Stimulated activated naive CD8-positive, alpha-beta T cell treated with anti-CD3 and anti-CD28 coated beads, Interleukin-15, amount 100 ng/mL, for 72 hours (primary cell): ENCODE measurements at places on chromosomes 2 and 18.
A peak's percentile ranks its signal among the peaks of the same experiment; 100 is the strongest.

- DNase-seq = peak; percentile 83
These were observed 4.0 kb downstream of the ID2 start for GRCh38 chr2:8685697-8686358.

DNA sequence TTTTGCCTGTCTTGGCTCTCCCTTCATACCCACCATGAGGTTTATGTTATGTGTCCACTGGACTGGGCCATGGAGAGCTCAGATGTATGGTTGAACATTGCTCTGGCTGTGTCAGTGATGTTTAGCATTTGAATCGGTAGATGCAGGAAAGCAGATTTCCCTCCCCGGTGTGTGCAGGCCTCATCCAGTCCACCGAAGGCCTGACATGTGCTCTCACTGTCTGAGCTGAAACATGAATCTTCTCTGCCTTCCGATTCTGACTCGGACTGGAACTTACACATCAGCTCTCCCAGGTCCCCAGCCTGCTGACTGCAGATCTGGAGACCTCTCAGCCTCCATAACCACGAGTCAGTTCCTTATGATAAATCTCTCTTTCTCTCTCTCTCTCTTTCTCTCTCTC, 72.4 kb upstream of the SLC66A3 start:
- DNase-seq = no peak

- DNase-seq = no peak
These were observed 5.4 kb upstream of the MRPS9 start for GRCh38 chr2:105032476-105032875.

DNA sequence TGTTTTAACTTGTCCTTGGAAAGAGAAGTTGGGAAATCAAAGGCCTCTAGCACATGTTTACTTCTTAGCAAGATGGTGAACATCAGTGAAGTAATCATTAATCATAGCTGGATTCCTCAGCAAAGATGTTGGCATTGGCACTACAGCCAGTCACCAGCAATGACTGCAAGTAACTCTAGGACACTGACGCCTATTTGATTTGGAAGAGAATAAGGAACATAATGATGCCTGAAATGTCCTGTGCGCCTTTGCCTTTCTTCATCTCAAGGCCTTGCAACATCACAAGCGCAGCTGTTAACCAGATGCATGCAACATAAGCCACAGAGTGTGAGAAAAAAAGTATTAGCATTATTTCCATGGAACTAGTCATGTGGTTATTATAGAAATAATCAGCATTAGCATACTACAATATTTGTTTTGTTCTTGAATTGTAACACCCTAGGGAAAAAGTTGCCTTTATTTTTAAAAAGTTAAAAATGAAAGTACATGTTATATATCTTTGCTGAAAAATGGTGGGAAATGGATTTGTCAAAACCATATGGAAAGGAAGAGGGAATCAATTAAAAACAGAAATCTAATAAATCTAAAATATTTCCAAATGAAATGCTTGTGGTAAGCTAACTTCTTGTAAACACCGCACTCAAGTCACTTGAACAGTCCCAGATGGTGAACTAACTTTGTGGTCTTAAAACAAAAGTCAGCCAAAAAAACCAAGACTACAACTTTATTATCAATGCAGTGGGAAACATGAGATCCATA, 55.6 kb downstream of the THADA start:
- DNase-seq = no peak

DNA sequence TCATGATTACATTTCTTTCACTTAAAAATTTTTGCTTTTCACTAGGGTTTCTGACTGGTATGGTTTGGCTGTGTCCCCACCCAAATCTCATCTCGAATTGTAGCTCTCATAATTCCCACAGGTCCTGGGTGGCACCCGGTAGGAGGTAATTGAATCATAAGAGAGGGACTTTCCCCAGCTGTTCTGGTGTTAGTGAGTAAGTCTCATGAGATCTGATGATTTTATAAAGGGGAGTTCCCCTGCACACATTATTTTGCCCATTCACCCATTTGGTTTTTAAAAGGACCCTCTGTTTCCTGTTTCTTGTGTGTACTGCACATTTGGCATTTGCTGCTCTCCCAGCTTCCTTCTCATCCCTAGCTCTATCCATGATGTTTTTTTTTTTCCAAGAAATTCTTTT, 27.8 kb upstream of the NETO1 start:
- no peak for DNase-seq

DNA sequence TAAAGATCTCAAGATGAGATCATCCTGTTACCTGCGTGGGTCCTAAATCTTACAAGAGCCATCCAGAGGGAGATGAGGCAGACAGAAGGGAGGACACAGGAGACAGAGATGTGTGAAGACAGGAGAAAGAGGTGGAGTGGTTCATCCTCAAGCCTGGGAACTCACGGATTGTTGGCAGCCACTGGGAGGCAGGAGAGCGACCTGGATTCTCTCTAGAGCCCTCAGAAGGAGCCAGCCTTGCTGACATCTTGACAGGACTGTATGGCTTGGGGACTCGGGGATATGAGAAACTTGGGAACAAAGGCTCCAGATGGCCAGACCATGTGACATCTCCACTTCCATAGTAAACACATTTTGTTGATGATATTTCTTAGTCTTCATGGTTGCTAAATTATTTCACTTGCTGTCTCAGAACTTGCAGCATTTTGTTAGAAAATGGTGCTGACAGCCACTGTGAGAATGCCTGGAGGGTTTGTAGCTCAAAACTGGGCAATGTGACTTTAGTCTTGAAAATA, 57.8 kb upstream of the MC2R start:
- DNase-seq = no peak

- peak; percentile 21 for DNase-seq
These were observed 166.9 kb downstream of the MSH2 start for GRCh38 chr2:47569658-47570475.

- DNase-seq = no peak
These were observed 170.4 kb downstream of the NCK2 start for GRCh38 chr2:105915005-105915558.

GRCh38 chr2:145631561-145631960, 1111.6 kb upstream of the ZEB2 start:
- no peak for DNase-seq

GRCh38 chr18:59987102-59987501, 87.3 kb downstream of the PMAIP1 start:
- DNase-seq = no peak

DNA sequence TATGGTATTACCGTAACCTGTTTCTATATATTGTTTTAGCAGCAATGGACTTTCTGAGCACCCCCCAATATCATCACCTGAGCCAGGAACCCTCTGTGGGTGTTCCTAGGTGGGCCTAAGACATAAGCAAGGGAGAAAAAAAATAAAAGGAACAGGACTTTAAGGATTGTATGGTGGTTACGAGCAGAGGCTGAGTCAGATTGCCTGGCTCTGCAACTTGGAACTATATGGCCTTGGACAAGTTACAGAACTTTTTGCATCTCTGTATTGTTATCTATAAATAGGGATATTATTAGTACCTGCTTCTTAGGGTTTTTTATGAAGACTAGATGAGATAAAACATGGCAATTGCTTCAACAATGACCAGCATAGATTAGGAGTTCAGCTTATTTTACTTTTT, 34.9 kb downstream of the MFSD6 start:
- no peak for DNase-seq

DNA sequence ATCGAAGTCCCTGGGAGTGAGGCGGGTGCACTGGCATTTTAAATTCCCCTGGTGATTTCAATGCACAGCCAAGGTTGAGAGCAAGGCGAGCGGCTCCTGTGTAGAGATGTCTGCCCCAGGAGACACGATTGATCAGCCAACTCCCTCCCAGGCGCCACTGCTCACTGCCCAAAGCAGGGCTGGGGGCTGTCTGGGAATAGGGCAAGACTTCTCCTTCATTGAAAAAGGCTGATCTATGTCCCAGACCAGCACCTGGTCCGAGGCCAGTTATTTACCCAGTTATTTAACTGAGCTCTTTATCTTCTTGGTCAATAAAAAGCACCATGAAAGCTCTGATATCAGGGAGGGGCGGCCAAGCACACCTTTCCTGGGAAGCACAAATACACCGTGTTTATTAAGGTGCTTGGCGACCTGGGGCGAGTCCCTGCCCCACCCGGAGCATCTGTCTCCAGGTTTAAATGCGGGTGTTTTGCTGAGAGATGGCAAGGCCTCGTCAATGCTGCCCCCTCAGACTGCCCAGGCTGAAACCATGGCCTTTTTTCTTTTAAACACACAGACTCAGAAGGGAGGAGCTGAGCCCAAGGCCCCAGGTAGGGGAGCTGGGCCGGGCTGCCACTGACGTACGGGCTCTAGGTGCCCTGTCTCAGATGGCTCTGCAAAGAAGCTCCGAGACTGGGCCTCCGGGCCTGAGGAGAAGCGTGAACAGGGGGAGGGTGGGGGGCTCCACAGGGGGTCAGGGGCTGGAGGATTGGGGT, 73.9 kb upstream of the HPCAL1 start:
- DNase-seq = no peak

DNA sequence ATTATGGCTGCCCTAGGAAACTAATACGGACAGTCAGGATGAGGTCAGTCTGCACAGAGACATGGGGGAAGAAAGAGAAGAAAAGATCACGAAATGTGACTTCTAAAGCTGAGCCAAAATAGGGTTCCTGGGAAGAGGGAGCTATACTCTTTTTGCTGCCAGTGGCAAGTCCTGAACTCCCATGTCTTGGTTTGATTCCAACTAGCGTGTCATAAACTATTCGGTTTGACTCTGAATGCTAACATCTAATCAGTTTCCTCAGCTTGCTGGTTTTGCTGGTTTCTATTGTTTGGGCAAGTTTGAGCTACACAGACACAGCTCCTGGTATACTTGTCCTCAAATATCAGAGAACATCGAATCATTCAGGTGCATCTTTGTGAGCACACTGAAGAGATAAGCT, 80.5 kb upstream of the CYP1B1 start:
- no peak for DNase-seq

- no peak for DNase-seq
These were observed 32.7 kb upstream of the PRLH start for GRCh38 chr2:237533668-237534161.

DNA sequence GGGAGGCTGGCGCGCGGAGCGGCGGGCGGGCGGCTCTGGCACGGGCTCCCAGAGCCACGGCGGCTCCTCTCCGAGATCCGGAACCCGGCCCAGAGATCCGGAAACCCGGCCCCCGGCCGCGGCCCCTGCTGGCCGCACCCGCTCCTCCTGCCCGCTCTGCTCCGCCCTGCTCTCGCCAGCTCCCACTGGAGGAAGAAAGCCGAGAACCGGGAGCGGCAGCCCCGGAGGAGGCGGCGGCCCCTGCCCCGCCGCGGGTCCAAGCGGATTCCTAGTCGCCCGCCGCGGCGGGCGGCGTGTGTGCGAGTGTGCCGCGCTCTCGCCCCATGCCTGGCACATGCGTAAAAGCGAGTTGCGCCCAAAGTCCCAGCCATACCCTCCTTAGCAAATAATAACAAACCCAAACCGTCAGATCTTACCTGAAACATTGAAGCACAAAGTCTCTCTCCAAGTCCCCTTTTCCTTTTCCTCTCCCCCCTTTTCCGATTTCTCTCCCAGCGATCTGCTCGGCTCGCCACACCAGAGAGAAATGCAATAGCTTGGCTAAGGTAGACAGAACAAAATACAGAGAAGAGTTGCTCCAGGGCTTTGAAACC, 108.7 kb upstream of the KCTD1 start:
- DNase-seq = peak; percentile 8

- DNase-seq = no peak
These were observed 1407.4 kb downstream of the SUCLG1 start for GRCh38 chr2:83051538-83052170.

GRCh38 chr2:36530178-36530982, 67.6 kb downstream of the FEZ2 start:
- no peak for DNase-seq

DNA sequence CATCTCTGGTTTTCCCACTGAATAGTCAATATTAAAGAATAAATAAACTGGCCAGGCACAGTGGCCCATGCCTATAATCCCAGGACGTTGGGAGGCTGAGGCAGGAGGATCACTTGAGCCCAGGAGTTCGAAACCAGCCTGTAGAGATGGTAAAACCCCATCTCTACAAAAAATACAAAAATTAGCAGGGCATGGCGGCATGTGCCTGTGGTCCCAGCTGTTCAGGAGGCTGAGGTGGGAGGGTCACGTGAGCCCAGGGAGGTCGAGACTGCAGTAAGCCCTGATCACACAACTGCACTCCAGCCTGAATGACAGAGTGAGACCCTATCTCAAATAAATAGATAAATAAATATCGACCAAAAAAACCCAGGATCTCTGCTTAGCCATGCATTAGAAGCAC, 50.2 kb upstream of the BIN1 start:
- no peak for DNase-seq

GRCh38 chr18:62784338-62784965, 69.1 kb downstream of the PHLPP1 start:
- no peak for DNase-seq

DNA sequence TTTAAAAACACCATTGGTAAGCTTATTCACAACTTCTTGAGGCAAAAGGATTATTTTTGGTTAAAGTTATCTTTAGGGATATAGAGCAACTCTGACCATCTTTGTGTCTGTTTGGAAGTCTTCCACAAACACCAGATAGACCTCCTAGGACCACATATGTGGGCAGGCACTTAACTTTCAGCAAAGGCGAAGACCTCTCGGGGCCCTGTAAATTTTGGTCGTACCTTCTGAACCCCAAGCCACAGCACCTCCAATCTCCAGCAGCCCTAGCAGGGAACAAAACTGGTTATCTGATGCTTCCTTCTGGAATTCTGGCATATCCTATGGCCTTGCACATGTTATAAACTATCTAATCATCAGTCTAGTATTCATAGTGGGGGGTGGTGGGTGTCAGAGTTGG, 114.8 kb downstream of the MBD5 start:
- DNase-seq = no peak

- no peak for DNase-seq
These were observed 65.2 kb downstream of the KLHL14 start for GRCh38 chr18:32707586-32707985.

- DNase-seq = no peak
These were observed 157.7 kb downstream of the HNMT start for GRCh38 chr2:138121666-138122661.

GRCh38 chr2:117411983-117412382, 402.5 kb upstream of the DDX18 start:
- DNase-seq = no peak

DNA sequence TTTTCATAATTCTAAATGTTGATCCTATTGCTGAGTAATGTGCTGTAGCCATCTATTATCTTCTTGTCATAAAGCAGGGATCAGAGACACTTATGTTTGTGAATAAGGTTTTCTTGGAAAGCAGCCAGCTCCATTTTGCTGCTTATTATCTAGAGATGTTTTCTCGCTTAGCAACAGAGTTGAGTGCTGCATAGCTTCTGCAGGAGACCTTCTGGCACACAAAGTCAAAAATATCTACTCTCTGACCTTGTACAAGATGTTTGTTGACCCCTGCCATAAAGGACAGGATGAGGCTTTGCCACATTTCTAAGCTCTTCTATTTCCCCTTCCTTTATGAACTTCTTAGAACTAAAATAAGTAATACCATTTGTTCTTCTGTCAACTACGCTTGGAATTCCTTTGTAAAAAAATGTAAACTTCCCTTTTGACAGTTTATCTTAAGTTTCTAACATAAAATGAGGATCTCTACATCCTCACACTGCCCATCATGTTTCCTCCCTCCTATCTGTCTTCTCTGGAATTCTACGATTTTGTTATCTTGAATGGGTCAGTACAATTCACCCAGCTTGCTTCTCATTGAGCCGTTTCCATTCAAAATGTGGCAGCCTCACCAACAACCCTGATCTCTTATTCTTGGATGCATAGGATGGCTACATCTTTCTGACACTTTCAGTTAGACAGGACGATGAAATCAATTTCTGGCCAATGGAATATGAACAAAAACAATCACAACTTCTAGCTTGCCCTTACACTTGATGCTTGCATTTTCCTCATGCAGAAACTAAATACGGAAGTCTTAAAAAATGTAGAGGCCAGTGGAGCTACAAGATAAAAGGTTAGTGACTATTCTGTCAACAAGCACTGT, 1377.0 kb downstream of the SUCLG1 start:
- no peak for DNase-seq

GRCh38 chr2:165568361-165568760, 98.9 kb downstream of the CSRNP3 start:
- no peak for DNase-seq
